ENCODE measurements at places on chromosomes 7 and 10.

DNA sequence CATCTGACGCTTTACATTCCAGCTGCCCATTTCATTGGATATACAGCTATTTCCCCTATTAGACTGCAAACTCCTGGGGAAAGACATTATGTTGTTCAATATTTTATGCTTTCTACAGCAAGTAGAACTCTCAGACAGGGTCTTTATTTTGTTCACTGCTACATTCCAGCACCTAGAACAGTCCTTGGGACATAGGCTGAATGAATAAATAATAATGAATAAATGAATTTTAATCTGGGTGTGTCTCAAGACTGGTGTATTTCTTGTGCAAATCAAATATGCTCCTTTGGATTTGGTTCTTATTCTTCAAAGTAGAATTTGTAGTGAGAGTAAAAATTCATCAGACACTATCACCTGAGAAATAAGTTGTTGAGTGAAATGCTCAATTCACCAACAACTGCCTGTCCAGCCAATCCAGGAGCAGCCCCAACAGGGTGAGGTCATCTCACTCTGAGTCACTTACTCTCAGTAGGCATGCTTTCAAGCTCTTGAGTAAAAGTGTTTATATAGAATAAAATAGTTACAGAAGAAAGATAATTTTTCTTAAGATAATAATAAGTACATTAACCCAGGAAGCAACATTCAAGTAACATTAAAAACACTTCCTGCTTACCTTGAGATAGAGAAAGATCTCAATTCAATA lies 287.5 kb upstream of the NPVF start:
- DNase-seq = no peak

DNA sequence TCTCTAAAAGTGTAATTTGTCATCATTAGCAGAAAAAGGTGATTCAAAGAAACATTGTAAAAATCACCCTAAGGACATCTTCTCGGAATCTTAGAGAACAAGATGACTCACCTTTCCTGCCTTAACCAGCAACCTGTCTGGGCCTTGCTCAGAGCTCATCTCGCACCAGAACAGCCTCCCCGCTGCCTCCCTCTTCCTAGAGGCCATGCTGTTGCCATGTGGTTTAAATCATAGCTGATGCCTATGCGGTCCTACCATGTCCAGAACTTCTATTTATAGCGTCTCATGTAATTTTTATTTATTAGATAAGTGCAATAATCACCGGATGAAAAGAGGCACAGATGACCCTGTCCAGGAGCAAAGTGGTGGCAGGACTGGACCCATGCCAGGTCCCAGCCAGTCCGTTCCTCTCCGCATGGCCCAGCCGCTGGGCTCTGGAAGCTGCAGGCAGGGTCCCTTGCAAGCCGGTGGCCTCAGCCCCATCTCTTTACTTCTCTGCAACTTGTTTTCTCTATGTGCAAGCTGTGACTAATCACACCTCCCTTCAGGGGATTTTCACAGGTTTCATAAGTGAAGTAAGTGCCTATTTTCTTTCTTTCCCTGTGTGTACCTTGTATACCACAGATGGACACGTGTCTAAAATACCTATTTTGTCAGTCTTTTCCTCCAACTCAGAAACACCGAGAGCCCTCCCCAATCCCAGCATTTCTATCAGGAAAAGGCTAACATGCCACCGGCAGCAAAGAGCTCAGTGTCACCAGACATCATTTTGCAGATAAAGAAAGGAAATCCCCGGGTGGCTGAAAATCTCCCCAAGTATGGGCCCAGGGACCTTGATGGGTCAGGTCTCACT lies 27.1 kb downstream of the KLF6 start:
- DNase-seq = no peak

DNA sequence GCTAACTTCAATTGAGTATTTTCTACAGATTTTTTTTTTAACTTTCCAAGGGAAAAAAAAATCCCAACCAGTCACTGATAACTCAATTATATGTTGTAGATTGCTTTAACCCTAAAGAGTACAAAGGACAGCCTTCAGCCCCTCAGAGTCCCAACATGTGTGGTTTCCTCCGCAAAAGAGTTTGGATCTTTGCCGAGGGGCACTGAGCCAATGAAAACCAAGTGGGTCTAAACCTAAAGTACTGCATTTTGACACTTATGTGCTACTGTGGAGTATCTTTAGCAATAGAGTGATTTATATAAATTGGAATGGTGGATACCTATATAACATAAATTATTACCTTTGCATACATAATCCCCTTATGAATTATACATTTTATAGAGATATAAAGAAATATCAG lies 91.5 kb downstream of the SEMA3D start:
- DNase-seq = no peak

- no peak for DNase-seq
These were observed 130.3 kb upstream of the POT1 start for GRCh38 chr7:125059861-125060456.

- DNase-seq = no peak
These were observed 546.6 kb downstream of the INHBA start for GRCh38 chr7:41156268-41156667.

DNA sequence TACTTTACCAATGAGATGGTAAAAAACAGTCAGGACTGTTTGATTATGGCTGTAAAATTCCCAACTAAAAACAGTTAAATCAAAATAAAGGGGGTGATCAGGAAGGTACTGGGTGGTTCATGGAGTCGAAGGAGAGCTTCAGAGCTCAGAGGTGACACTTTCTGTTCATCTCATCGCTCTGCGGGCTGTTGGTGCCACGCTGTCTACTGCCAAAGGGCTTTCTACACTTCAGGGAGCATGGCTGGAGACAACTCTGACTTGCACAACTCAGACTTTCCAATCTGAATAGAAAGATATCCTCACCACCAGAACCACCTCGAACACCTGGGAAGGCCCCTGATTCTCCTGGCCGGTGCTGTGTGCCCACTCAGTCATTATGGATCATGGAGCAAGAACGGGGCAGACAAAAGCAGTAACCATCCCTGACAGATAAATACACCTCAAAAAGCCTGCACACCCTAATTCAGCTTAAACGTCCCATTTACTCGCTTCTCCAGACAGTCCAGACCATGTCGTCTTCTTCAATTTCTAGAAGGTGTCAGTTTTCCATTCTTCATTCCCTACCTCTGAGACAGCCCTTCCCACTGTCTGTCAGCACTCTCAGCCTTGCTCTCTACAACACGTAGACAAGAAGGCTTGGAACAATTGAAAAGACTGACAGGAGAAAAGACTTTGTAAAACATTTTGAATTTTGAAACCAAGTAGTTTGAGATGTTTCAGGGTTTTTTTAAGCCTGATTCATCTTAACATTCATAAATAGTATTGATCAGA lies 348.7 kb upstream of the NFE2L3 start:
- DNase-seq = no peak

- DNase-seq = no peak
These were observed 35.6 kb downstream of the CDH23 start for GRCh38 chr10:71432101-71432905.

GRCh38 chr10:16518822-16519221 lies 2.9 kb downstream of the C1QL3 start:
- DNase-seq = no peak

DNA sequence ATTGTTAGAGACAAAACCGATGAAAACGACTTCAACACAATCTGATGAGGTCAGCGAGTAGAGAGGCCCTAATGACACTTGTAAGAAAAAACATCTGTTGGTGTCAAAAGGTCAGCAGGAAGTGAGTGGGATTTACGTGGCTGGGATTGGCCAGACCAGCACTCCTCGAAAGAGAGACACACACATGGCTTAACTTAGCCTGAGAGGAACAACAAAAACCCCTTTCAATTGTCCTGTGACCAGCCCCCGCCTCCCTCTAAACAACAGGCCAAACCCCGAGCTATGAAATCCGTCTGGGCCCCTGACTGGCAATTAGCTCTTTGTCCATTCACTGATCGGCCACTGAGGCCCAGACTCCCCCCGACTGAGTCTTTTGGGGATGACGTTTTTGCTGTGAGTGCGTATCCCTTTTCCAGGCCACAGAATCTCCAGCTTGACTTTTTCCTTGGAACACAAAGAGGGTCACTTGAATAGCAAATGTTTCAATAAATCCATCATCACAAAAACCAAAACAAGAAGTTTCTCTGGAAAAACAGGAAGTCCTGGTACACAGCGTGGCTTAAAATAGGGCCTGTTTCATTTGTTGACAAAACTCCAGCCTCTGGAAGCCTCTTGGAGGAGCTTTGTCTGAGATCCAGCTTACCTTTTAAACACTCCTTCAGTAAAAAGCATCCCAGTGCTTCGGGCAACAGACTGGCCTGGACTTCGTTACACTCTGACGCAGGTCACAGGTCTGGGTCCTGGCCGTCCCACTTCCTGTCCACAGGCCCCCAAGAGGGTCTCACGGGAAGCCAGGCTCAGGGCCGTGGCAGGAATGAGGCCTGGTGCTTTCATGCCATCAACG lies 103.0 kb downstream of the CTBP2 start:
- DNase-seq = no peak

- DNase-seq = no peak
These were observed 369.7 kb upstream of the NPVF start for GRCh38 chr7:25597946-25598345.

- no peak for DNase-seq
These were observed 11.0 kb downstream of the RASGEF1A start for GRCh38 chr10:43255634-43256431.

- DNase-seq = no peak
These were observed 468.0 kb downstream of the MAGI2 start for GRCh38 chr7:78985509-78985908.

GRCh38 chr7:86949052-86949778 lies 110.2 kb downstream of the ELAPOR2 start:
- DNase-seq = no peak

DNA sequence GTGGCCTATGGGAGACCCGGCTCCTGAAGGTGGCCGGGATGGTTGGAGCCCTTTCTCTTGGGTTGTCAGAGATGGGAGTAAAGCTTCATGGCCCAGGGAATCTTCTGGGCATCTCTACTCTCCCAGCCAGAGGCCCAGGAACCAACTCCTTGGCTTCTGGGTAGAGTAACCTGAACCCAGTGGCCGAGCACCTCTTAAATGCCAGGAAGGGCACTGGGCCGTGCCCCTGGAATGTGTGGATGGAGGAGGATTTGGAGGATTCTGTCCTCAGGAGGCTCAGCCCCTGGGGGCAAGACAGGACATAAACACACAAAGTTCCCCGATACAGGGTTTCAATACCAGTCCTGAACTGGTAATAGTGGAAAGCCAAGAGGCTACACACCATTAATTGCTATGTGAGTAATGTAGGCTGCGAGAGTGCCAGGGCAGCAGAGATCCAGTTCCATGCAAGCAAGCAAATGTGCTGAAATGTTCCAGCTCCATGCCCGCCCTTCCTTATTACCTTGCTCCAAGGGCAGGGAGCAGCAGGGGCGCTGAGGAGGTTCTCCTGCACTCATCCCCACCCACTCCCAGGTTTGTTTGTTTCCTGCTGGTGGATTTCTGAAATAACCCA lies 1.2 kb downstream of the PALD1 start:
- DNase-seq = no peak

- DNase-seq = no peak
These were observed 15.8 kb upstream of the BPGM start for GRCh38 chr7:134630893-134631292.

GRCh38 chr10:1734288-1734687 lies 3.0 kb downstream of the ADARB2 start:
- no peak for DNase-seq

DNA sequence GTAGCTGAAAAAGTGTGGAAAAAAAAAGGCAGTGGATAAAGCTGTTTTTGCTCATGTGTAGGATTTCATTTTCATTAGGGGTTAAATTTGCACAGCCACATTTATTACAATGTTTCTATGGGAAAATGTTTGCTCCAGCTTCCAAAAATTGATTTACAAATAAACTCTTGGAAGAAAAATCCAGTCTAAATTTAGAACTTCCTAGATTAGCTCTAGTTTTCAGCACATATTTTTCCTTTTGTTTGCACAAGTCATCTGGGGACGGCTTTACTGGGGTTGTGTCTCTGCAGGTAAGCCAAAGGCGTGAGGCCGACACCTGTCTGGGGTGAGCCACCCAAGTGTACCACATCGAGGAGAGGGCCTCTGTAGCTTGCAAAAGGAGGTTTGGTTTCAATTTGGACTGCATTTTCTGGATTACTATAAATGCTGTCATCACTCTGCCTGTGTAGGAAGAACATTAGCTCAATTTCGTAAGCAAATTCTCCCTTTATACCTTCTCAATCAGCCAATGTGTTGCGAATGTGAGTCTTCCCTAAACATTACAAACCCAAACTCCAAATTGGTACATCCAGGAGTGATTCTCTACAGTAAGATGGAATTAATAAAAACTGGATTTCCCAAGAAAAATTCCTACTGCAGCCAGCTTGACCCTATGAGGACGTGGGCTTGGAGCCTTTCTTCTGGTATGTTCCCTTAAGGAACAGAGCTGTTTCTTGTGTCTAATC lies 89.5 kb upstream of the ZNF438 start:
- DNase-seq = no peak

DNA sequence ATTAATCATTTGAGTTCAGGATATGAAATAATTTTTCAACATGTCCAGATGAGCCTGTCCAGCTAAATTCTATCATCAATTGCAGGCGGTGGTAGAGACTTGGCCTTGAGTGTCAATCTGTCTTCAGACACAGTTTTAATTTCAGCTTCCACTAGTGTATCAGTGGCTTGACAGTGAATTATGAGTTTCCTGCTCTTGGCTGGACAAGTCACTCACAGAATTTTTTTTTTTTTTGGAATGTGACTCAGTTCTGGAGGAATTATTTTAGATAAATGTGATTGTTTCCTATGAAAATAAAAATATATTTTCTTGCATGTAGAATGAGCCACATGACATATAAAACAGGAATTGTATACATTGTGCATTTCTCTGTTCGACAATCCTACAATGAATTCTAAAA lies 319.9 kb upstream of the AKR1E2 start:
- no peak for DNase-seq

GRCh38 chr7:67984326-67984725 lies 987.7 kb downstream of the TYW1 start:
- no peak for DNase-seq

- DNase-seq = no peak
These were observed 36.6 kb upstream of the SPOCK2 start for GRCh38 chr10:72124989-72125388.

GRCh38 chr7:46440186-46440585 lies 519.1 kb upstream of the IGFBP3 start:
- no peak for DNase-seq

- DNase-seq = no peak
These were observed 199.9 kb downstream of the EVX1 start for GRCh38 chr7:27442455-27442854.

DNA sequence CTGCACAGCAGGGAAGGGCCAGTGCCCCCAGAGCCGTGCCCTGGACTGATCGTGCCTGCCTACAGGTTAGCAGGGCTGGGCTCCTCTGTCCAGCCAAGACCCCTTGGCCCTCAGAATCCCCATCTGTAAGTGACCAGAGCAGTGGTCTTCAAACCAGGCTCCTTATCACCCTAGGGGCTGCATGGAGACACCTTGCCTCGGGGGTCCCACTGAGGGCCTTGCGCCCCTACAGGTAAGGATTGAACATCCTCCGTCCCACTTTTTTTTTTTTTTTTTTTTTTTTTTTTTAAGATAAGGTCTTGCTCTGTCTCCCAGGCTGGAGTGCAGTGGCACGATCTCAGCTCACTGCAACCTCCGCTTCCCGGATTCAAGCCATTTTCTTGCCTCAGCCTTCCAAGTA lies 32.6 kb upstream of the RADIL start:
- DNase-seq = no peak
